OCI-LY7 (cell line): ENCODE measurements at places on chromosomes 2 and 18.

DNA sequence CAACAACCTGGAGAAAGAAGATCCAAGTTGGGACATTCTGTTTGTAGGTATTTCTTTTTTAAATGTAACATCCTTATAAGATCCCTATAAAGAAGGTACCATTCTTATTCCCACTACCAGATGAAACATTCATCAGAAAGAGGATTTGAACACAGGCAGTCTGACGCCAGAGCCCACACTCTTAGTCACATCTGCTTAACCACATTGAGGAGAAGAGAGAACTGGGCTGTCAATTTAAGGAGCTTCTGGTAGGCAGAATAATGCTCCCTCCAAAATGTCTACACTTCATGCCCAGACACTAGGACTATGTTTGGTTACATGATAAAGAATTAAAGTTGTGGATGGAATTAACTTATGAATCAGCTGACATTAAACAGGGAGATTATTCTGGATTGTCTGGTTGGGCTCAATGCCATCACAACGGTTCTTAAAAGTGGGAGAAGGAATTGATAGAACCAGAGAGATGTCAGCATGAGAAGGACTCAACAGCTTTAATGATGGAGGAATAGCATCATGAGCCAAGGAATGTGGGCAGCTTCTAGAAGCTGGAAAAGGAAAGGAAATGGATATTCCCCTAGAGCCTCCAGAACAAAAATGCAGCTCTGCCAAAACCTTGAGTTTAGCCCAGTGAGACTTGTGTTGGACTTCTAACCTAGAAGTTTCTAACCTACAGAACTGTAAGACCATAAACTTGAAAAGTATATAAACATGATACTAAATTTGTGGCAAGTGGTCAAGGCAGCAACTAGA lies 82.2 kb downstream of the KLF7 start:
- no peak for DNase-seq

DNA sequence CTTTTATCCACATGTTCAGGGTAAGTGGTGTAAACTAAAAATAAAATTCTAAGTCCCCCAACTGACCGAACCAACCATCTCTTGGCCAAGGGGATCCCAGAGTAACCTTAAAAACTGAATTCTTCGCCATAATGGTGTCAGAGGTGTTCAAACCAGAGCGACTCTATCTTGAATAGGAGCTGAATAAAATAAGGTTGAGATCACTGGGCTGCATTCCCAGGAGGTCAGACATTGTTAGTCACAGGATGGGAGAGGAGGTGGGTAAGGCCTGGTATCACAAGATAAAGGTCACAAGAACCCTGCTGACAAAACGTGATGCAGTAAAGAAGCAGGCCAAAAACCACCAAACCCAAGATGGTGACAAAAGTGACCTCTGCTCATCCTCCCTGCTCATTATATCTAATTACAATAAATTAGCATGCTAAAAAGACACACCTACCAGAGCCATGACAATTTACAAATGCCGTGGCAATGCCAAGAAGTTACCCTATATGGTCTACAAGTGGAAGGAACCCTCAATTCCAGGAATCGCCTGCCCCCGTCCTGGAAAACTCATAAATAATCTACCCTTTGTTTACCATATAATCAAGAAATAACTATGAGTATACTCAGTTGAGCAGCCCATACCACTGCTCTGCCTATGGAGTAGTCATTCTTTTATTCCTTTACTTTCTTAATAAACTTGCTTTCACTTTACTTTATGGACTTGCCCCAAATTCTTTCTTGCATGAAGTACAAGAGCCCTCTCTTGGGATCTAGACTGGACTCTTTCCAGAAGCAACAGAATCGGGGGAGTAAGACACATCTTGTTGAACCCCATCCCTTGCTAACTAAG lies 302.4 kb downstream of the STK39 start:
- DNase-seq, result no peak

DNA sequence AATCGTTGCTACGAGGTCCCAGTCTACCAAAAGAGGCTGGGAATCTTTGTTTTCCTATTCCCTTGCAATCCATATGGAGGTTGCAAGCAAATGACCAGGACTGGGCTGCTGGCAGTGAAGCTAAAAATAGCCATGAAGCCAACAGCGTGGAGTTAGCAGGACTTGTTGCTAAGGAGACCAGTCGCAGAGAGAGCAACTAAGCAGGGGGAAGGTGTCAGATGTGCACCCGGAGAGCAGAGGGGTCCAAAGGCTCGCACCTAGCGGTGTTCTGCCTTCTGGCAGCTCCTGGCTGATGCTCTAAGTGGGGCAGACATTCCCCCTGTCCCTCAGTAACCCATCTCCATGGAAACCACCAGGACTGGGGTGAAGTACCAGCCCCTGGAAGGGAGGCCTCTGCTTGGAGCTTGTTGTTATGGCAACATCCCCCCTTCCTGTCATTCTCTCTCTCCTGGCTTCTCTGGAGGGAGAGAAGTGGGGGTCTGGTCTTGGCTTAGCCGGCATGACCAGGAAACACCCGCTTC lies 84.6 kb downstream of the DNMT3A start:
- DNase-seq, result no peak

DNA sequence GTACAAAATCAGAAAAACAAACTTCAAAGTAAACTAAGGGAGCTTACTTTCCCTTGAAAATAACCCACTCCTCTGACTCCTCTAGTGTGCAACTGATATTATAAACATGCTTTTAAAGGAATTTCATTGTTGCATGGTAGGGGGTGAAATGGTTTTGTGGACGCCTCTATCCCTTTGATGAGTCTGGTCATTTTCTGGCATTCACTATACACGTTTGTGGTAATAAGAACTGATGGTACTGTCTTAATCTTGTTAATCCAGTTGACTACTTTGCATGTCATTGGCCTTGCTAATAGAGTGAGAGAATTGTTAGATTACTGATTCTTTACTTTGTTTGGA lies 2.8 kb downstream of the INSIG2 start:
- no peak for DNase-seq

GRCh38 chr2:53247956-53248735 lies 519.5 kb upstream of the CHAC2 start:
- no peak for DNase-seq

DNA sequence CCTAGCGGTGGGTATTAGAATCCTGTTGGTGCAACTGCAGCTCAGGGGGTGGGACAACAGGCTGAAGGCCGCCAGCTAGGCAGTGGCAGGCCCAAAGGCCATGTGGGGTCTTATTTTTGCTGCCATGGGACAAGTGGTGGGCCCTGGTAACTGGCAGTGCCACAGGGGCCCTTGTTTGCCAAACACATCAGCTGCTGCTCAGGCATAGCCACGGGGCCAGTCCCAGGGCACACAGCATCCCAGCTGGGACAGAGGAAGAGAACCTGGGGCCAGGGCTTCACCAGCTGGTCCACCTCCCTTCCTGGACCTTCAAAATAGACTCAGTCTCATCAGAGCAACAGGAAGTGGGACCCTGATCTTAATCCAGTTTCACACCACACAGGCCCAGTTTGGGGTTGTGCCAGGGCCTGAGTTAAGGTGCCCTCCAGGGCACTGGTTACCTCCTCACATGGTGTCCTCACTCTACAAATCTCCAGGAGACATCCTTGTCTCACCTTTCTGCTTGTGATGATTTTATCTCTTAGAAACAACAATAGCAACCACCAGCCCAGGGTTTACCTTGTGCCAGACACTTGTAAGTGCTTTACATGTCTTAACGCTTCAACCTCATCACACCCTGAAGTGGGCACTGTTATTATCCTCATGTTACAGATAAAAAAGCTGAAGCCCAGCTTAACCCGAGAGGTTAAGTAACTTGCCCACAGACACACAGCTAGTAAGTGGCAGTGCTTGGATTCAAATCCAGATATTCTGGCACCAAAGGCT lies 98.5 kb downstream of the GYPC start:
- DNase-seq, result no peak

DNA sequence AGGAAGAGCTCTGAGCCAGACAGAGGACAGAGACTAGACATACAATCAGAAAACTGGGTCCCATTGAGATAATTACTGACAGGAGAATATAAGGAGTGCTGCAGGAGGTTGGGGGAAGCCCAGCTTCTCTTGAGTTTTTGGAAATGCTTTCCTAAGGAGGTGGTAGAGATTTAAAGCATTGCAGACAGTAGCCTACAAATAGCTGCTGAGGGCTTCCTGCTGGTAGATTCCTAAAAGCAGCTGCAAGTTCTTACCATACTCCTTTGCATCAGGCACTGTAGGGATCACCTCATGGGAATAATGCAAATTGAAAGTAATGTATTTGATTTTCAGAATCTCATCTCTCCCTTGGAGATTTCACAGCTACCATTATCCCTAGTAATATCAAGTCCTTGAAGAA lies 902.6 kb upstream of the GCFC2 start:
- no peak for DNase-seq

DNA sequence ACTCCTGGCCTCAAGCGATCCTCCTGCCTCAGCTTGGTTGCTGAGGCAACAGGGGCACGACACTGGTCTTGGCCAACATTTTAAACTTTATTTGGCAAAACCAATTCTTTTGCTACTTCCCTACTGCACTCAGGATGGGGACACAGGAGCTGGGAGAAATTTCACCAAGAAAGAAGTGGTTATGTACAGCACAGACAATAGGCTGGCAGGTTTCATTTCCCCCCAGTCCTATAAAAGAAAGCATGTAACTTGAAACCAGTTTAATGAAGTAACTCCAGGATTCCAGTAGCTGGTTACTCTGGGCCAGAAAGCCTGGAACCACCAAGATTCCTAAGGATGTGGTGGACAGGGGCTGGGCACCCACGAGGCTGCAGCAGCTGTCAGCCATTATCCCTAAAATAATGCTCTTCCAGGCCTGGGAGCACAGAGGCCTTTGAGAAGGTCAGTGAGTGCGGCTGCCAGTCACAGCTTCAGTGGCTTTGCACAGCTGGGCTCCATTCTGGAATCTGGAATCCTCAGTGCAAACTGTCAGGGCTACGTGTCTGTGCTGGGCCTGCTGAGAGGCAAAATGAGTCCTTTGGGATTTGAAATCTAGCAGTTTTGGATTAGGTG lies 142.3 kb upstream of the ITGA6 start:
- no peak for DNase-seq

DNA sequence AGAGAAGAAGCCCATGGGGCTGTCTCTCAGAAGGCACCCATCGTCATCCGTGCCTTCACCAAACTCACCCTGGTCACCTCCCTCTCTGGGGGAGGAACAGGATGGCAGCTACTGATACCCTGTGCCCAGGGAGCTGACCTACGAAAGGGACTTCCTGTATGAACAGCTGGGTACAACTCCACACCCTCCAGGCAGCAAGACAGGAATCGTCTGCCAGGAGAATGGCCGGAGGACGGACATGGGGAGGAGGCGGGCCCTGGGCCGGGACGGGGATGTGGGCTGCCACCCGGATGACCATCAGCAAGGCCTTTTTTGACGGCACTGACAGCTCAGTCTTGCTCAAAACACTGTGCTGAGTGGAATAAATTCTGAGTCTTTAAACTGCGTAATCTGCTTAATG lies 243.6 kb downstream of the HDAC4 start:
- no peak for DNase-seq

DNA sequence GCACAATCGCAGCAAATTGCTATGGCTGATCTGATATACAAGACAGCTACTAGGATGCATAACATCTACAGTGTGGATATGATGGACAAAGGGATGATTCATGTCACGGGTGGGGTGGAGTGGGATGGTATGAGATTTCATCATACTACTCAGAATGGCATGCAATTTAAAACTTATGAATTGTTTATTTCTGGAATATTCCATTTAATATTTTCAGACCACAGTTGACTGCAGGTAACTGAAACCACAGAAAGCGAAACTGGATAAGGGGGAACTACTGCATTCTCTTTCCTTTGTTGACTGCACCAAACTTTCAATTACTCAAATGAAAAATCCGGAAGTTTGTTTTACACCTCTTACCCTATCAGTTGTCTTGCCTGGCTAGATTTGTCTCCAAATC lies 94.4 kb upstream of the NEUROD1 start:
- peak; percentile 29 for DNase-seq

DNA sequence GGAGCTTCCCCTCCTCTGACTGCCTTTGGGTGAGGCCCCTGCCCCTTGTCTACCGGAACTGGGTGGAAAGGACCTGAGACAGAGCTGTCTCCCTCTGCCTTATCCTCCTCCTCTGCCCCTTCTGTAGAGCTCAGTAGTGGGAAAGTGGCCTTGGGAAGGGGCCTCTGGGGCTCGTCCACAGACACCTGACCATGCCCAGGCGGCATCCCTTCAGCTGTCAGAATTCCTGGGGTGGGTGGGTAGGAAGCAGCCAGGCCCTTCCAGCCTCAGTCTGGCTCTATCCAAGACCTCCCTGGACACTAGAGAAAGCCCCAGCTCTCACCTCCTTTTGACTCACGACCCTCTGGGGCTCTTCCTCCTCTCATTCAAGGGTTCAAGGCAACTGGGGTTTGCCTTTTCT lies 35.6 kb downstream of the B3GNT2 start:
- DNase-seq, result no peak

DNA sequence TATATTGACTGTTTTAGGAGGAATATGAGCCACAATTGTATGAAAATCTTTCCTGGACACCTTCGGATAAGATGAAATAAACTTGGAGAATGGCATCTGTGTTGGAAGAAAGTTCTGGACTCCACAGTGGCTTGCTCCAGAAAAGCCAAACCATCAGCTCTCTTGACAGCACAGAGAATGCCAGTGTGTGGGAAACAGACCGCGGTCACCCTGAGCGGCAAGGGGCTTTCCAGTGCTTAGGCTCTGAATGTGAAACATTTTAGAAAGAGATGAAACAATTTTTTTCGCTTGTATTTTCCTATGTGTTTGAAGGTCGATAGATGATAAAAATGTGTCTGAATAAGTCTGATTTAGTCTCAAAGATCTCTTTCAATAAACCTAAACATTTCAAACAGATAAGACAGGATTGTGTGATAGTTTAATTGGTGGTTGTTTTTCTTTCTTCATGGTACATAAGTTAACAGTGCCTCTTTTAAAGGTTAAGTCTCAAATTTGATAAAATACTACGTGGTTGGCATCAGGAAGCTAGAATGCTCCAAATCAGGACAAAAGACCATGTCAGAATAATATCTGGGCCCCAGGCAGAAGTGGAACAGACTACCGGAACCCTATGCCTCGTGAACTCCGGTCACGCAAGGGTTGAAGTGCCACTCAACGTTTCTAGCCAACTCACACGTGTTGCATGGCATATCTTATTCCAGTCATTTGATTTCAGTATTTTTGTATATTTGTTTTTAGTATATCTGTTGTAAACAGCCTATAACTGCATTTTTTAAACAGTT lies 28.9 kb downstream of the PTGR3 start:
- DNase-seq, result no peak

DNA sequence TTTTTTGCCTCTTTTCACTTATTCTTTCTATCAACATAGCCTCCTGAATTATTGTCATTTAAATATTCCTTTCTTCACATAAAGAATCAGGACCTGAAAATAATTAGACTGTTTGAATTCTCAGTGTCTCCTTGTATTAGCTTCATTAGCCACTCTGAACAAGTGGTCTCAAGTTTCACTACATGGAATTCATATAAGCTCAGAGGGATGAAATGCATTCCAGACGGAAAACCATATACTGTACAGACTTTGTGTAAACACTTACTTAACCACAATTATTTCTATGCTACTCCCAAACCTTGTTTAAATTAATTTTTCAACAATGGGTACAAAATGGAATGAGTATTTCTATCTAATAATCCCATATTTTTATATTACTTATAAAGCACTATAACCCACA lies 53.4 kb downstream of the CHN1 start:
- no peak for DNase-seq
